ENCODE measurements at places on chromosomes 2 and 18.

GRCh38 chr18:77658751-77659448 lies 409.3 kb downstream of the GALR1 start:
- DNase-seq = no peak

DNA sequence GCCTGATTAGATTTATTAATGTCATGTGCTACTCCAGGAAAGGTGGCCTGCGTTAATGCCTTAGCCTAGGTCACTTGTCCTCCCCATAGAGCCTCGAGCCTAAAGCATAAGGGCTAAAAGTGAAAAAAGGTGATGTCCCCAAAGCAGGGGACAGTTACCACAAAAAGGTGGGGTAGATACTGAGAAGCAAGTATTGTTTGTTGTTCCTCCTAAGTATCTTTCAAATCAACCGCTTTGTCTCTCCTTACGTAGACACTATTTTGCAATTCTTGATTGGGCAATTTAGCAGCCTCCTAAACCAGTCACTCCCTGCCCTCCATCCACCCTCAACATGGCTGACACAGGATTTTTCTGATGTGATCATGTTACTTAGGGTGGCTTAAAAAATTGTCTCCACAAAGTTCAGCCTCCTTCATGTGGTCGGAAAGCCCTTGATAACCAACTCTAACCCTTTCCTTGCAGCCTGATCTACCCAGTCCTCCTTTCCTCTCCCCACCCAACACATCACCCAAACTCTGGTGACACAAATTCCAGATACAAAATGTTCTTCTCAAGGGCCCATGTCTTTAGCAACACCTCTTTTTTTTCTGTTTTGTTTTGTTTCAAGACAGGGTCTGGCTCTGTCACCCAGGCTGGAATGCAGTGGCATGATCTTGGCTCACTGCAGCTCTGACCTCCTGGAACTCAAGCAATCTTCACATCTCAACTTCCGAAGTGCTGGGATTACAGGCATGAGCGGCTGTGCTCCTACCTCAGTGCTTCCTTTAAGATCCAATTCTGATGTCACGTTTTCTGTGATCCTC lies 6.9 kb downstream of the INHA start:
- DNase-seq = no peak

GRCh38 chr18:11005528-11005927 lies 143.8 kb downstream of the PIEZO2 start:
- DNase-seq = no peak

DNA sequence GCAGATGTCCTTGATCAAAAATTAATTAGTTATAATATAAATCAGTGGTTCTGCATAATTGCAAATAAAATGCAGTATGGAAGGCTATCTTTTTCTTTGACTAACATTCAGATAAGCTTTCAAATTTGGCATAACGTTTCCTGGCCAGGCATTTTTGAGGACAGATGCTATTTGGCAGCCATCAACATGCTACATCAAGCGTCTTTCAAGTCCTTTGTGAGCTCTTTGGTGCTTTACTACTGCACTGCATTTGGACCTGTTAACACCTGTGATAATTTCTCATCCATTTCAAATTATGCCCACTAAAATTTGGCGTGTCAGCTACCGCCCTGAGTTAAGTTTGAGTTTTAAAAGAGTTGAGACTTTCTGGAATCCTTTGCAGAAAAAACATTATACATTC lies 545.7 kb downstream of the STK39 start:
- DNase-seq = no peak

- no peak for DNase-seq
Measured at GRCh38 chr2:42795841-42796301, 3.5 kb upstream of the HAAO start.

DNA sequence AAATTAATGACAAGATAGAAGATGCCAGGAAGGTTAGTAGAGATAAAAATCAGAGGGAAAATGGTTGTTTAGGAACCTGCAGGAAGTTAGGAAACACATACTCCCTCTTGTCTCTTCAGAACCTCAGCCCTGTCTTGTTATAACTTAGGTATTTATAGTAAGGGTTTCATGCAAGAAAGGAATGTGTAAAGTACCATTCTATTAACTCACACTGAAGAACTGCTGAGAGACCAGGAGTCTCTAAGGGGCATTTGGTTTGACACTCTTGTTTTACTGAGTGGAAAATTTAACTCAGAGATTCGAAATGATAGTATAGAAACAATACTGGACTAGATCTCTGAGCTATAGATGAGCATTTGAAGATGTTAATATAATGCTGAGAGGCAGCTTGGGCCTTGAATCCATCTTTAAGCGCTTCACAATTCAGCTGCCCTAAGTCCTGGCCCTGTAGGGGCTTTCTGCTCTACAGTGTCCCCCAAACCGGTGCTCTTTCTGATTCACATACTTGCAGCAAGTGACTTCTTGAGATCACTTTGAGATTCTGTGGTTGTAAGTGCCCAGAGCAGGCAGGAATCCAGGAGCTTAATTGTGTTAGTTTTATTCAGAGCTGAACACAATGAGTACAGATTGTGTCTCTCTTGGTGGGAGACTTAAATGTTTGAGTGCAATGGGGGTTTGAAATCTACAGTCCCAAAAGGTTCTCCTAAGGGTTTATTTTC lies 235.0 kb upstream of the RGPD4 start:
- no peak for DNase-seq

- no peak for DNase-seq
Measured at GRCh38 chr2:3705782-3706181, 2.4 kb downstream of the DCDC2C start.

GRCh38 chr2:217880287-217880889 lies 122.4 kb downstream of the TNS1 start:
- no peak for DNase-seq

- DNase-seq = no peak
Measured at GRCh38 chr2:200443376-200443775, 66.5 kb downstream of the KCTD18 start.

- no peak for DNase-seq
Measured at GRCh38 chr2:152167065-152167464, 8.5 kb downstream of the STAM2 start.

- DNase-seq = no peak
Measured at GRCh38 chr2:207660994-207661393, 35.8 kb upstream of the METTL21A start.

GRCh38 chr2:158443606-158444005 lies 12.9 kb downstream of the CCDC148 start:
- no peak for DNase-seq

- no peak for DNase-seq
Measured at GRCh38 chr2:147174824-147175254, 670.0 kb upstream of the ACVR2A start.

DNA sequence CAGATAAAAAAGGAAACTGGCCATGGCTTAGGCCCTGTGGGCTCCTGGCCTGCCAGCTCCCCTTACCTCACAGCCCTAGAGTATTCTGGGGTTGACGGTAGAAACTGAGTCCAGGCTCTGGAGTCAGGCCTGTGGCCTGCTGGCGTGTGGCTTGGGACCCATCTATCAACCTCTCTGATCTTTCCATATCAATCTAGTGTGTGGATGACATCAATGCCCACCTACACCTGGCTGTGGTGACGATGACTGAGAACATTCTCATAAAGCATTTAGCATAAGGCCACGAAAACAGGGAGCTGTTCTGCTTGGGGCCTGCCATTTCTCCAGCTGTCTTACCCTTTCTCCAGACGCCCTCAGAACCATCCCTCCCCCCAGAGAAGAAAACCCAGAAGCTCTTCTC lies 17.9 kb downstream of the PCARE start:
- DNase-seq = no peak

GRCh38 chr2:72145289-72145657 lies 2.4 kb downstream of the CYP26B1 start:
- DNase-seq = no peak

GRCh38 chr18:63897072-63897471 lies 9.6 kb downstream of the SERPINB2 start:
- no peak for DNase-seq

DNA sequence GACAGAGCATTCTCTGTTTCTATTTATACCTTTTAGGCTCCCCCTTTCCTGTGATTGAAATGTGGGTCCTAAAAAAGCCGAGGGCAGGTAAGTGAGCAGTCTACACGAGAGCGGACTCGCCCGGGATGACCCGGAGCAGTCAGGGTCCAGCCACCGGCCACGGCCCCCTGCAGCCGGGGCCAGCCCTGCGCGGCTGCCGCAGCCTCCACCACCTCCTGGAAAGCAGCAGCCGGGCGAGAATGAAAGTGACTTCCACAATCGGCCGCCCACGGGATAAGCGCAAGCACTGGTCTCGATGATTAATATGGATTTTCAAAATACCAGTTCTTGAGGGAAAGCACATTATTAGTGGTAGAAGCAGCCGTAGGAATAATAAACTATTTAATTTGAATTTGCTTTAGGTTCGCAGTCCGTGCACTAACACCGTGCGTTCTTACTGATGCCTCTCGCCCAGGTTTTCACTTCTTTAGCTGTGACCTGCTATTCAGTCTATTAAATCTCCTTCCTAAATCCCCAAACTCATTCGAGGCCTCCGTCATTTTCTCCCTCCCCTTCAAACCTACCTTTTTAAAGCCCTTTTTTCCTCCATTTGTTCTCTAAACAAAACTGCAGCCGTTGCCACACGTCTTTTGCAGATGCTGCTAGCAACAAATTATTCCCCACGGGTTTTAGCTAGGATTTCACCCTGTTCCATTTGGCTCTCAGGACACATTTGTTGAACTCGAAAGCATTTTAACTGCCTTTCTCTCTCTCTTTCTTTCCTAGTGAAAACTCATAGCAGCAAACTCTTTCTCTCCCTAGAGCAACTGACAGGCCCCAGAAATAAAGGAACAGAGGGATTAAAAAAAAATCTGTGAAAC lies 1015.1 kb upstream of the PIK3C3 start:
- no peak for DNase-seq
